Progenitor cell of endocrine pancreas (in vitro differentiated cells): ENCODE measurements at places on chromosomes 4 and X. TPM values are rescaled to one million over a fixed set of nuclear protein-coding genes. Genes with fewer than 3 reads are reported as not detected.

DNA sequence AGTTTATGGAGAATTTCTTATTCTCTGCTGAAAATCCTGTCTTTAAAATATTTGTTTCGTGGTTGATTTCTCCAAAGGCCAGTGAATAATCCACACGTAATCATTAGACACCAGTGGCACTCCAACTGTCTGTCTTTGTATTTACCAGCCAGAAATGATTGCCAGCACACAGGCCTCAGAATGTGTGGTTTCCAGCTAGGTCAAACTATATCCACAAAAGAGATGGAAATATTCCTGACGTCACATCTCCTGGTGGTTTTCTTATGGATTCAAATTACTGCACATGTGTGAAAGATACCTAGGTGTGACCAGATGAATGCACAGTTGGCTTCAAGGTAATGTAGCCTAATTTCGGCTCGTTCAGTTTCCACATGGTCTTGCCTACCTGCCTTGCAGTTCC is 27.2 kb upstream of the TENM3 start:
- H3K4me1 ChIP-seq, result no peaks in the 10 kb centered on the region
- H3K27ac ChIP-seq, result no peak overlapping the region
- no peak for DNase-seq
- no peaks in the 10 kb centered on the region for H3K36me3 ChIP-seq
- peaks cover 4% of the 10 kb centered on the region for H3K27me3 ChIP-seq

- H3K27me3 ChIP-seq, result no peaks in the 10 kb centered on the region
- no peak overlapping the region for H3K27ac ChIP-seq
- no peak overlapping the region for H3K4me3 ChIP-seq
- no peaks in the 10 kb centered on the region for H3K36me3 ChIP-seq
These were observed 98.4 kb downstream of the PHKA2 start for GRCh38 chrX:18885328-18886004.

GRCh38 chrX:130626521-130626920 is 224.7 kb downstream of the RBMX2 start:
- H3K36me3 ChIP-seq, result no peaks in the 10 kb centered on the region
- H3K27me3 ChIP-seq, result no peaks in the 10 kb centered on the region
- DNase-seq, result no peak
- H3K27ac ChIP-seq, result no peak overlapping the region
- H3K4me3 ChIP-seq, result no peak overlapping the region
- no peaks in the 10 kb centered on the region for H3K4me1 ChIP-seq

The GABRQ gene
- total RNA-seq, result 0.10 and 0.18 TPM in 2 replicates

DNA sequence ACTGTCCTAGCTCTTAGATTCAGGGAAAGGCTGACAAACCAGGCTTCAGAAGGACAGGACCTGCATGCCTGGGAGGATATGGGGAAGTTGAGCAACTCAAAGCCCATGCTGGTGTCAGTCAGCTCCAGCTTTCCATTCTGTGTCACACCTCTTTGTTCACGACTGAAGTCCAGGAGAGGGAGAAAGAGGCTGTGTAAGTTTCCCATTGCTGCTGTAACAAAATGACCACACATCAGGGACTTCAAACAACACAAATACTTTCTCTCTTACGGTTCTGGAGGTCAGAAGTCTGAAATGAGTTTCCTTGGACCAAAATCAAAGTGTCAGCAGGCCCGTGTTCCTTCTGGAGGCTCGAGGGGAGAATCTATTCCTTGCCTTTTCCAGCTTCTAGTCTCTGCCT is 50.6 kb upstream of the STX18 start:
- no peaks in the 10 kb centered on the region for H3K4me1 ChIP-seq
- no peak for DNase-seq
- no peaks in the 10 kb centered on the region for H3K27me3 ChIP-seq
- no peak overlapping the region for H3K27ac ChIP-seq

DNA sequence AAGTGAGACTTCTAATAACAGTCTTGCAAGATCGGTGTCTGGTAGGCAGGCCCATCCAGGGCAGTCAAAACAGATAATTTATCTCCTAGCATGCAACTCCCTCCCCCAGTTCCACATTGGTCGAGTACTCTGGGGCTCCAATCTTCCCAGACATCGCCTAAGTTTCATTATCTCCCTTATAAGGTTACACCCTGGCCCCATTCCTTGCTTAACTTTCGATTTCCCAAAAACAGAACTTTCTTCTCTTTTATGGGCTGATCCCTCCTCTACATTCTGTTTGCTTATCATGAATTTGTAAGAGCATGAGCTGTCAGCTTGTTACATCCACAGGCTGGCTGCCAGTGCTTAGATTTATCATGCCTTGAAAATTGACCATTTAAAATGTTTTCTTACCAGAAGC is 471.3 kb downstream of the TECRL start:
- H3K27ac ChIP-seq, result no peak overlapping the region
- no peaks in the 10 kb centered on the region for H3K27me3 ChIP-seq
- no peak for DNase-seq
- H3K4me3 ChIP-seq, result no peak overlapping the region

DNA sequence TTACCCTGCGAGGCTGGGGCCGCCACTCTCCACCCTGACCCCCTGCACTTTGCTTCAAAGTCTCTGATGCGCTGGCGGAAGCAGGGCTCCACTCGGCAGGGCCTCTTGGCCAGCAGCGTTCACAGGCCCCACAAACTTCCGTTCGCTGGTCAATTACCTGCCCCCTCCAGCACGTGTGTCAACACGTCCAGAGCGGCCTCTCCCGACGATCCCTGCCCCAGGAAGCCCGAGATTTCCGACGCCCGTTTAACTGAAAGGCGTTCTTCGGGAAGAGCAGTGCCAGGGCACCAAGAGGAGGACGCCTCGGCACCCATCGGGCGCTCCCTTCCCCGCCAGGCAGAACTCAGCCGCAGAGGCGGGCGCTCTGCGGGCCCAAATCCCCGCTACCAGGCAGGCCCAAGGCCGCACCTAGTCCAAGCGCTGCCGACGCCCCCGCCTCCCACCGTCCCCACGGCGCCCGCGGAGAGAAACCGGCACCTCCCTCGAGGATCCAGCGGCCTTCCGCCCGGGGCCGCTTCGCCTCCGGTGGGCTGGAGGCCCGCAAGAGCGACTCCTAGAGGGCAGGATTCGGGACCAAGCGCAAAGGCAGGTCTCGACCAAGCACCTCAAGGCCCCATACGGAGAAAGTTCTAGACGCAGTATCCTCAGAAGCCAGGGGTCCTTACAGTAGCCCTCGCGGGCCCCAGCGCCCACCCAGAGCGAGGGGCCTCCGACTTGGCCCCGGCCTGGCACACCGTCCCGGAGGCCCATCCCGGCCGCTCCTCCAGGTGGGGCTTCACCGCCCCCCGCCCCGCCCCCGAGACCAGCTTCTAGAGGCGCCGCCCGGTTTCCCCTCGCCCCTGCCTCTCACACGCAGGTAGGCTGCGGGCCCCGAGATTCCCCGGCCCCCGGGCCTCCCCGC is 586 bp downstream of the BCAP31 start:
- peak overlapping the region; percentile 96 for H3K27ac ChIP-seq
- peak; percentile 24 for DNase-seq

The PIM2 gene
- 9.9 and 10.4 TPM in 2 replicates for total RNA-seq

The RFC1 gene
- total RNA-seq, result 46.8 and 58.6 TPM in 2 replicates

GRCh38 chr4:36313301-36313700 is 31.9 kb downstream of the DTHD1 start:
- H3K36me3 ChIP-seq, result no peaks in the 10 kb centered on the region
- no peaks in the 10 kb centered on the region for H3K4me1 ChIP-seq
- no peak for DNase-seq
- H3K27me3 ChIP-seq, result no peaks in the 10 kb centered on the region
- no peak overlapping the region for H3K4me3 ChIP-seq

GRCh38 chrX:54921427-54922021 is 900 bp downstream of the TRO start:
- H3K4me3 ChIP-seq, result peak overlapping the region; percentile 96
- H3K27ac ChIP-seq, result peak overlapping the region; percentile 97
- H3K36me3 ChIP-seq, result peaks cover 6% of the 10 kb centered on the region
- no peaks in the 10 kb centered on the region for H3K27me3 ChIP-seq

The NPY1R gene
- 12.9 and 13.7 TPM in 2 replicates for total RNA-seq

- no peak overlapping the region for H3K4me3 ChIP-seq
- peaks cover 57% of the 10 kb centered on the region for H3K36me3 ChIP-seq
- DNase-seq, result no peak
These were observed 43.7 kb upstream of the S100G start for GRCh38 chrX:16606142-16606720.

- no peaks in the 10 kb centered on the region for H3K27me3 ChIP-seq
- no peaks in the 10 kb centered on the region for H3K36me3 ChIP-seq
- peaks cover 39% of the 10 kb centered on the region for H3K4me1 ChIP-seq
- no peak overlapping the region for H3K4me3 ChIP-seq
- no peak overlapping the region for H3K27ac ChIP-seq
These were observed 152.0 kb downstream of the RASL11B start for GRCh38 chr4:53013873-53014775.

DNA sequence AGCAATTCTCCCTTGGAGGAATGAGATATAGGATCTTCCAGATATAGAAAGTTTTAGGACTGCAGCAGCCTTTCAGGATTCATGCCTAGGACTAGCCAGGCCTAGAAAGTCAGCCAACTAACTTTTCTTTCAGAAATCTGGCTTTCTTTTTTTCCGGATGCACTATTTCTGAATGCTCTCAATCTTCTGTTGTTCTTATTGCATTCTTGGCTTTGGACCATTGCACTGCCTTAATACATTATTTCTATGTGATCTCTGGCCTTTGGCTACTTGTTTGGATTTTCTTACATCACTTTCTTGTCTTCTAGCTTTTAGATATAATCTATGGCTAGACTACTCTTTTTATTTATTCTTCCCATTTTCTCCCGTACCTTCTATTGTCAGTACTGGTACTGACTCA is 813.1 kb upstream of the HTR2C start:
- DNase-seq, result no peak
- H3K4me3 ChIP-seq, result no peak overlapping the region
- H3K4me1 ChIP-seq, result no peaks in the 10 kb centered on the region
- no peaks in the 10 kb centered on the region for H3K27me3 ChIP-seq
- no peak overlapping the region for H3K27ac ChIP-seq
